Hepatocyte (in vitro differentiated cells): ENCODE measurements at places on chromosomes 6 and 20. TPM values are rescaled to one million over a fixed set of nuclear protein-coding genes. Genes with fewer than 3 reads are reported as not detected.

AKAP12 gene
- 46.2 and 57.4 TPM in 2 replicates for polyA plus RNA-seq

C6orf89 gene
- polyA plus RNA-seq = 39.2 and 45.2 TPM in 2 replicates

PLCB4 gene
- polyA plus RNA-seq = 6.4 and 12.0 TPM in 2 replicates

HLA-DRB5 gene
- 15.2 and 17.0 TPM in 2 replicates for polyA plus RNA-seq

- DNase-seq = no peak
These were observed 51.9 kb downstream of the LRFN2 start for GRCh38 chr6:40535110-40535818.

DNA sequence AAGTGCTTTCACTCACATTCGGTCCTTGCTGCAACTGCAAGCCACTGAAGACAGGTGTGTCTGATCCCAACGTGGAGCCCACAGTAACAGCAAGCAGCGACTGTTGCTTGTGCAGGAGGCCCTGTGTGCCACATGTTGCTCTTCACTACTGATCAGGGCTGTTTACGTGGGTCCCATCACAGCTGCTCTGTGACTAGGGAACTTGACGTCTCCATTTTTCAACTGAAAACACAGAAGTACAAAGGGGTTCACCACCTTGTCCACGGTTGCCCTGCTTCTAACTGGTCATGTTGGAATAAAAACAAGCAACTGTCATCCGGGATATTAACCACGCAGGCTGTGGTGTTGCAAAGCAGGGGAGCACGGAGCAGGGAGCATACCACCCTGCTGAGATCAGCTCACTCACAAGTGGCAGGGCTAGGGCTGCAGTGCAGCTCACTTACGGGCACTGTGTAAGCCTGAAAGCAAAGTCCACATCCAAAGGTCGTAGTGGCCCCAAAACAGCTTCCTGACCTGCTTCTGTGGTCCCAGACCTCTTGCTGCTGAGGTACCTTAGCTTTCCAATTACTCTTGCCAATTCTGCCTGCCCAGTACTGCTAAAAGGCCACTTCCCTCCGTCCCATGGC, 105.8 kb upstream of the DUSP22 start:
- DNase-seq = peak; percentile 26

DNA sequence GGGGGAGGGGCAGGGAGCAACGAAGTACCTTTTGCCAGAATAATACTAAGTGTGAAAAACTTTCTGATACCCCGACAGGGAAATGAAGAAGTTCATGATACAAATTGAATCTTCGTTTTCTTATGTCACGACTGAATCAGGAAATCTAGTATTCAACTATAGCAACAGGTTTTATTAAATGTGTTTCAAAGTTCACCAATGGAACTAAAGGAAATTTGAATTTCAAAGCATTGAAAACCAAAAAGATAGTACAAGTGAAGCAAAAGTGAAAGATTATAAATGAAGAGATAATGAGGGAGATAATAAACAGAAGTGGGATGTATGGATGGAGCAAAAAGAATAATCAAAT, 333.2 kb downstream of the ADGRB3 start:
- DNase-seq = no peak

DNA sequence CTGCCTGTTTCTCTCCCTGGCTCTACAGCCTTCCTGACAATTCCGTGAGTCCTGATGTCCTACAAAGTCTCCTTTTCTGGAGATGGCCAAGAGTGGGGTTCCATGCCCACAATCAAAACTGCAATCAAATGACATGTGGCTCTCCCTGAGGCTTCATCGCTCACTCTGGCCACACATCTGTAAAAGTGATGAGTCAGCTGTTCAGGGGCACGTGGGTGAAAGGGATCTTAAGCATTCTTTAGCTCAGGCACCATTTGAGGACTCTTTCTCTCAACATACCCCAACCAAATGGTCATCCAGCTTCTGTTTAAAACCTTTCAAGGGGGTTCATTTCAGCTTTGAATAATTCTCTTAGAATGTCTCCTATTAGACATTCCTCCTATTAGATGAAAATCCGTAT, 42.3 kb upstream of the EYA2 start:
- no peak for DNase-seq

- no peak for DNase-seq
These were observed 602.5 kb downstream of the PHF3 start for GRCh38 chr6:64238071-64238470.

- DNase-seq = no peak
These were observed 36.5 kb downstream of the RARS2 start for GRCh38 chr6:87553159-87553765.

DNA sequence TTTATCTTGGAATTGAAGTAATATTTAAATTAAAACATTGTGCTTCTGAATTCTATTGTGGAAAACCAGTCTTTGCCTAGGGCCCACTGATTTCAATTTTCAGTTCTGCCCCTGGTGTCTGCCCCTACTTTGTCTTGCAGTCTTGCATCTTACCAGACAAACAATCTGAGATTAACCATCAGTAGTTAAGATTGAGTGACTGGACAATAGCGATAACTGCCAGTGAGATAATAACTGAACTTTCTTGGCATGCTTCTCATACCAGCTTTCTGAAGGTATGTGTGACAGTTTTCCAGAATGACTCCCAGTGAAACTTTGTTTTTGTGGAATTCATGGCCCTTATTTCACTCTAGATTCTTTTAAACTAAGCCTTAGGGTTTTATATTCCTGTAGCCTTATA, 53.5 kb downstream of the KCNQ5 start:
- no peak for DNase-seq

DNA sequence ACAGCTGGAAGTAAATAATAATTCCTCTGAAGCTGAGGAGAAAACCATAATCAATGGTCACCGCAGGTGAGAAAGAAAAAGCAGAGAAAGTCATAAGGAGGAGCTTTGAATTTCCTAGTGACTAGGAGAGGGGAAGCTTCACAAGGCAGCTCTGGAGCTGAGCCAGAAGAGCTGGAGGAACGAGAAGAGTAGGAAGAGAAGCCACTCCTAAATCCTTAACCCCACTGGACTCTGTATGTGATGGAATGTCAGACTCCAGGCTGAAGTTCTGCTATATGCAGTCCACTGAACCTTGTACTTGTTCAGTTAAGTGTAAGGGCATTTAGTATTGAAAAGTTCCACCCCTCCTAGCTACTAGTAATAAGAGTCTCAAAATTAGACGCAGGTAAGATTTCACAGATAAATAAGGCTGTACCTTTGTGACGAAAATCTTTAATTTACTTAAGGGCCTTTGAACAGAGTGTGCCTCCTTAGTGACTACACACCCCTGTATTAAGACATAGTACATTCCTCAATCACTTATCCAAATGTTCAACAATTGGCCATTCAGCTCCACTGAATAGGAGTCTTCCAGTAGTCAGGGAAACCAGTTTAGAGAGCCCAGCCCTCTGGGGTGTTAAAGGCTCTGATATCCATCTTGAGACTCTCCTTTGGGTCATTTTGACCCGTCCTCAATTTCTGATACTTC, 71.4 kb upstream of the UFL1 start:
- peak; percentile 17 for DNase-seq

DNA sequence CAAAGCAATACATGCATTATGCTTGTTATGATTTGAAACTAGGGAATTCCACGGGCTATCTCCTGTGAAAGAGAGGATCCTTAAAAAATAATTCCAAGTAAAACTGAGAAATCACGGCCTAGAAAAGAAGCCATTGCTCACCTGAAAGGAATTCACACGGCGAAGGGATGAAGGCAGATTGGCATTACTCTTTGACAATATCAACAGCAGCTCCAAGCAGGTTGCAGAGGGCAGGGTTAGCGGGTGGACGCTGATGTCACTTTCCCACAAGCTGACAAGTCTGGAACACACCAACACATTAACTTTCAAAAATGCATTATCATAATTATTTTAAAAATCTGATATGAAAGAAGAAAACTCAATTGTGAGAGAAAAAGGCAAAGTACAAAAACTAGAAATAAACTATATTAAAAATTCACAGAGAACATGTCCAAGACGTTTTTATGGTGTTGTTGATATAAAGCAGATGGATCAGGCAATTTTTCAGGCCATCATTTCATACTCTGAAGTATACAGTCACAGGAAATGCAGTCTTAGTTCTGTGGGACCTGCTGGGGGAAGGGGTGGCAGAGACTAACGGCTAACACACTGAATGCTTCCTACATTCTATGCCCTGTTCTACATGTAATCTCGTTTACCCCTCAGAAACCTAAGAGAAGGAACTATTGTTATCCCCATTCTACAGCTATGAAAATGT, 108.3 kb downstream of the UBE3D start:
- DNase-seq = no peak

GRCh38 chr20:36917943-36918342, 33.6 kb downstream of the SAMHD1 start:
- no peak for DNase-seq

GRCh38 chr6:90160013-90160412, 136.6 kb downstream of the BACH2 start:
- DNase-seq = peak; percentile 45

GRCh38 chr20:4053071-4053919, 37.9 kb upstream of the RNF24 start:
- no peak for DNase-seq
